ENCODE measurements at places on chromosomes 3 and 15.

GRCh38 chr15:49383266-49383665 lies 39.8 kb upstream of the FGF7 start:
- no peak for DNase-seq

DNA sequence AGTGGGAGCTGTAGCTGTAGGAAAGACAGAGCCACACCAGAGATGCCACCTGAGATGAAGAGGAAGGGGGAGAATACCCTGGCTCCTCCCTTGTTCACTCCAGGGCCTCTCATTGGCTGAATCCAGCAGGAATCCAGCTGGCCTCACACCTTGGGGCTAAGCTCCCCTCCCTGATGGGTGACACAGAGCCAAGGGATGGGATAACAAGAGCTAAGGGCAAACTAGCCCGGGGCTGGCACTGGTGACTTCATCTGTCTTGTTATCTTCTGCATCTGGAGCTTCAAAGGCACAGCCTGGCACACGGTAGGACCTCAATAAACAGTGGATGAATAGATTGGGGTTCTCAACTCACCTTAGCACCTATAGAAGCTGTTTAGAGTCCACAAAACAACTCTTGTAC lies 13.8 kb upstream of the GATA2 start:
- DNase-seq, result no peak

GRCh38 chr3:130323503-130323902 lies 22.0 kb upstream of the COL6A5 start:
- no peak for DNase-seq

GRCh38 chr15:92810418-92811138 lies 89.5 kb upstream of the CHD2 start:
- no peak for DNase-seq

DNA sequence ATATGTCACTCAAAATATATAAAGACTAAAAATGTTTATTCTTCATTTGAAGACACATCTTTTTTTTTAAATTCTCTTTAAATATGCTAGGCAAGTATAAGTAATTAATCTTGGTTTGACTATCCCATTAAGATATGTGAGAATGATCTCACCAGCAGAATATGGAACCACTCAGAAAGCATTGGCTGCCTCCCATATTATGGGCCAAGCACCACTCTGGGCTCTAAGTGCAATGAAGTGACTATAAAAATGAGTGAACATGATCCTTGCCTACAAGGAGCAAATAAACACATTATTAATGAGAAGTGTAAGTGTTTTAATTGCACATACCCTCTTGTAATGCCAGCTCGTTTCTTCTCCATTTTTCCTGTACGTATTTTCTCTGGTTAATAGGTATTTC lies 328.5 kb downstream of the NAALADL2 start:
- no peak for DNase-seq

DNA sequence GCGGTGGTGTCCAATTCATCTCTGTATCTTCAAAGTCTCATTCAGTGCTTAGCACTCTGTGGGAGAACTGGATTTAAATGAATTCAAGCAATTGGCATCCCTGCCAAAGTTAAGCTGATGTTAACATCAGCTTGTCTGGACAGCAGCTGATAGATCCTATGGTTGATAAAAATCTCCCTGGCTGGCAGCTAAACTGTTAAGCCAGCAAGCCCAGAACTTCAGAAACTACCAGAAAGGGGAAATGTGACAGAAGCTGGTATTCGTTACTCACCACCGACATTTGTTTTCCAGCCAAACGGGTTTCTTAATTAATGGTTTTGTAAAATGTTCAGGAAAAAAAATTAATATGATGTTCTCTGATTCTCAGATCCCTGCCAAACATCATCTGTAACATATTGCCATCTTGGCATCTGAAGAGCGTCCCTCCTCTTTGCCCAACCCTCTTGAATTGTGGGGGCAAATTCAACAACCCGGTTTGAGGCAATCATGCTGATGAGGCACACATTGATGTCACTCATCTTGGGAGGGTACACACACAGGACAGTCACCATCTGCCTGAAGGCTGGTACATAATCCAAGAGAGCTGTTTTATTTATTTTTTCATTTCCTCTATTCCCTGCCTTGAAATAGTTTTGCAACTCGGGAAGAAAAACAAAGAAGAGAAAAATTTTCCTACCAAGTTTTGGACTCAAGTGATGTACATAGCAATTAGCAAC lies 76.3 kb upstream of the ABHD17C start:
- DNase-seq, result no peak

- no peak for DNase-seq
Measured at GRCh38 chr3:54514006-54514405, 391.7 kb downstream of the CACNA2D3 start.

GRCh38 chr15:55290528-55291057 lies 980 bp upstream of the RAB27A start:
- peak; percentile 78 for DNase-seq

GRCh38 chr15:64284042-64284441 lies 71.9 kb downstream of the CSNK1G1 start:
- no peak for DNase-seq

- no peak for DNase-seq
Measured at GRCh38 chr3:103992469-103992868, 1374.2 kb upstream of the ALCAM start.

- DNase-seq, result peak; percentile 51
Measured at GRCh38 chr15:43514241-43515057, 3.0 kb upstream of the MAP1A start.

DNA sequence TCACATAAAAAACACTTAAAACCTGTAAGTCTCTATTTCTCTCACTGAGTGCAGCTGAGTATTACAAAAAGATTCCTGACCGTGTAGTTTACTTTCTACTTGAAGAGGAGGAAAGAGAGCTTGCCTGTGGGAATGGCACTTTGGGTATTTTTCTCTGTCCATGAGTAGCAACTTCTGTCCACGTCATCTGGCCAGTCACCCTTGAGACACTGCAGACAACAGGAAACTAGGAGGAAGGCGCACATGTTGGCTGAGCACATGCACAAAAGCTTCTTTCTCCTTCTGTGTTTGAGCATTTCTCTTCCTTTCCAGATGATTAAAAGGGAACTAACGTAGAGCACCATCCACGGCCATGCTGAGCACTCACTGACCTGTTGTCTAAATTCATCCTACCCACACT lies 19.7 kb downstream of the STARD5 start:
- no peak for DNase-seq

DNA sequence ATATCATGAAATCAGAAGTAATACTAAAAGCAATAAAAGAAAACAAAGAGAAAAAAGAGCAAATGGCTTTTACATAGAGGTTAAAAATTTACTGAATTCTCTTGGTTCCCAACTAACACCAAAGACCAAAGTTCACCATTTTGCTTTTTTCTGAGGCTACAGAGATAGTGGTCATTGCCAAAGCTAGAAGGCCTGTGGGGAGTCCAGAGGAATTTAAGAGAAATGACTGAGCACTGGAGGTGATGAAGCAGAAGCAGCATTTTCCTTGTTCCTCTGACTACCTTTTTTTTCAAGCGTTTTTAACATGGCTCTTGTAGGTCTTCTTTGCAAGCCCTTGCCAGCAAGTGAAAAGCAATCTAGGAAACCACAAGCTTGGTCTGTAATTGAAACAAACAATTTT lies 58.2 kb downstream of the THBS1 start:
- no peak for DNase-seq

GRCh38 chr15:93826293-93826692 lies 405.1 kb upstream of the MCTP2 start:
- DNase-seq, result no peak

- no peak for DNase-seq
Measured at GRCh38 chr15:43207024-43207423, 13.8 kb downstream of the EPB42 start.

GRCh38 chr15:72229076-72229946 lies 1.7 kb downstream of the PKM start:
- peak; percentile 24 for DNase-seq

GRCh38 chr15:68729789-68730411 lies 90.8 kb downstream of the ANP32A start:
- no peak for DNase-seq
